ENCODE measurements at places on chromosomes 5 and 9.
A peak's percentile ranks its signal among the peaks of the same experiment; 100 is the strongest.

GRCh38 chr5:172895549-172895948 lies 61.5 kb downstream of the ERGIC1 start:
- DNase-seq = no peak

DNA sequence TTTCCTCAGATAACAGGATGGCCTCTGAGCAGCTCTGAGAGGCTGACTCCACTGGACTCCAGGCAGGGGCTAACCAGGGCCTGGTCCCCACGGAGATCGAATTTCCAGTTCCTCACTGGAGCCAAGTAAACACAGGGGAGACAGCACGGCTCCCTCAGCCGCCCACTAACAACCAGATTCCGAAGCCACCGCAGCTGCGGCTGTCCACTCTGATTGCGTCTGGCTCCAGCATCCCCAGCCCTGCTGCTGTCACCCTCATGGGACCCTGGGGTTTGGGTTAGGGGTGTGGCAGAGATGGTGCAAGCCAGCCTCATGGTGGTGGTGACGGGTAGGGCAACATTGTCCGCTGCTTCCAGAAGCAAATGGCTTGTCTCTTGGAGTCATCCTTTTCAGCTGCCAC lies 172.6 kb downstream of the RGS3 start:
- no peak for DNase-seq

DNA sequence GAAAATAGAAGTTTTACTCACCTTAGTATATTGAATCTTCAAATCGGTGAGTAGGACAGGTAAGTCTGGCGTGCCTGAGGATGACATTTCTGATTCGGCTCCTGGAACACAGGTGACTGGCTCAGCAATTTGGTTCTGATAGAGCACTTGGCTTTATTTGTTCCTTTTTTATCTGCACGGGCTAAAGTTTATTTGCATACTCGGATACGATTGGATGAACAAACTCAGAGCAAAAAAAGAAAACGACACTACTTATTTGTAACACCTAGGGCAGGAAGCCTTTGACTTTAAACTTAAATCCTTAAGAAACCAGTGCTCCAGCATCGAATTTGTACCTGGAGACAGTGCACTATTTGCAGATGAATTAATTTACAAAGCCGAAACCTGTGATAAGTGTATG lies at the start of gene ALDH1A1:
Gene ALDH1A1, minus strand, starts transcription at position 140 of the 400 bp plus-strand sequence. Its CDS starts 53 bp downstream, at position 87.
- peak; percentile 49 for DNase-seq

- DNase-seq = no peak
These were observed 24.9 kb downstream of the SHB start for GRCh38 chr9:38043931-38044623.

- no peak for DNase-seq
These were observed 66.1 kb upstream of the SPTLC1 start for GRCh38 chr9:92181296-92181695.

DNA sequence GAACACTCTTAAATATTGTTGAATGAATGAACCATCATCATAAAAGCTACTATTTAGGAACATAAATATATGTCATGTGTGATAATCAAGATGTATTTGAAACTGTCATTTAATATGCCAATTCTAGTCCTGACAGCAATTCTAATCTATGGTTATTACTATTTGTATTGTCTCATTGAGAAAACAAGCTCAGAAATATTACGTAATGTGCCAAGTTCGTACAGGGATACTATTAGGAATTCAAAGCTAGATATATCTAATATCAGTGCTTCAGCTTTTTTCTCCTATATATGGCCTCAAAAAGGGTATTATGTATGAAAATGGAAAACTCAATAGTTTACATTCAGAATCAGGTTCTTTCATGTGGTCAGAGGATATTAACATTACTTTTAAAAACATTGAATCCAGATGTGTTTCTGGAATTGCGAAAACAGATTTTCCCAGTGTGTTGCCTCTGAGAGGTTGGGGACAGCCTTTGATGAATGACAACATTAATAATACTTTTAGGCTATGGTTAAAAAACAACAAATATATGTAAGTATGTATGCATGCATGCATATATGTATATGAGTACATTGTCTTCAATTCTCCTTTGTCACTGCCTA lies 95.1 kb downstream of the KCTD16 start:
- DNase-seq = no peak

GRCh38 chr9:133403766-133404453 lies 13.9 kb downstream of the REXO4 start:
- DNase-seq = no peak

- DNase-seq = no peak
These were observed 1.5 kb downstream of the GAS1 start for GRCh38 chr9:86945728-86946200.

GRCh38 chr9:79145442-79145841 lies 426.3 kb upstream of the TLE4 start:
- no peak for DNase-seq

DNA sequence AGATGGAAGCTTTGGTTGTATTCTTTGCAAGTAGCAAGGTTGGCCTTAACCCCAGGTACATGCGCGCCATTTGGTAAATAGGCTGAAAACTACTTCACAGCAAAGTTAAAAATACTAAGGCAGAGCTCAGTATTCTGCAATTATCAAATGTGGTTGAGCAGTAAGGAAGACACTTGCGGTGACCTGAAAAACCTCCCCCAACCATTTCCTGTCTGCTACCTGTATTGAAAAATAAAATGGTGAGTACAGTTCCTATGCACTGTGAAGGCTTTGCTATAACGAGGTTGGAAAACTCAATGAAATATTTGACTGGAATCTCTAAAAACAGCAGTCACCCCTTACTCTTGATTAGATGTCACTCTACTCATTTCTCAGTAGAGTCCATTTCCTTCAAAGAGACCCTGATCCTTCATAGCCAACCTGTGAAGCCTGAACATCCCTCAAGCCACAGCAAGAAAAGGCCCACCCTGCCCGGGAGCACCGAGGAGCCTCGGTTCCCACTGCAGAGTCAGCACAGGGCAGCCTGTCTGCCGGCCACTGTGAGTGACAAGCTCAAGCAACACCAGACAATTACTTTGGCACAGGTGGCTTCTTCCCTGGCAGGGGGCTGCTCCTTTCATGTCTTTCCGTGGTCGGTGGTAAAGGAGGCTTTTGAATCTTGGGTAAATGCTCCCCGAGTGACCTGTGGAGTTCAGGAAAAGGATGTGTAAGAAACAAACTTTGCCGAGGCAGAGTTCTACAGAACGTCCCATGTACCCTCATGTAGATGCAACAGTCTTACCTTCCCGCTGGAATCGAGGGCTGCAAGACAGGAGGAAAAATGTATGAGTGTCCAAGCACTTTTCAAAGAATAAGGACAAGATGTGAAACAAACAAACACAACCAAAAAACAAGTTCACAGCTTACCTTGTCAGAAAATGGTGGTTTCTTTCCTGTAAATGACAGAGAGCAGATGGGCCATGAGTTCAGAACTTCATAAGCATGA lies 29.6 kb downstream of the C5orf58 start:
- no peak for DNase-seq

DNA sequence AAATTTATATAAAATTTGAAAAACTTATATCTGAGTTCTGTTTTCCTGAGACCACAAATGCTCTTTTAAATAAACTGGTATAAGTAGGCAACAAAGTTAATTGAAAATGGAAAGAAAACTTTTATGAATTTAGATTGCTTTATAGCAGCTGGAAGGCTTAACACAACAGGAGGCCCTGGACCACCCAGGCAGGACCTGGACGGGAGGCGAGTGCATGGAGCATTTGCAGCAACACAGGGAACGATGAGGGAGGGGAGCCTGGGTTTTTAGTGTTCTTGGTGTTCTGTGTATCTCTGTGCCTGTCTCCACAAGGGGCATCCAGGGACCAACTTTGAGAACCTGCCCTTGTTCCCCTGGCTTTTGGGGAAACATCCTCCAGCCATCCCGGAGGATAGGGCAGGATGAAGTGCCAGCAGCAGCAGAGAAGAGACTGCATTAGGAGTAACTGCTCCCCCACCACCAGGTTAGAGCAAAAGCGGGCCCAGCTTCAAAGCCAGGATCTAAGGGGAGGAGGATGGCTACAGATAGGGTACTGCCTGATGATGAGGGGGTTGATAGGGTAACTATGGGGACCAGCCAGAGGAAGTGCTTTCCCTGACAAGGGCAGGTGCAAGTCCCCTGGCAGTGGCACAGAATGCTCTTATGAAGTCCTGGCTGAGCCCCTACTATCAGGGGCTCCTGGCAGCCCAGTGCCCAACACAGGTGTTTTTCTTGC lies 6.7 kb upstream of the SPATA31E1 start:
- no peak for DNase-seq

DNA sequence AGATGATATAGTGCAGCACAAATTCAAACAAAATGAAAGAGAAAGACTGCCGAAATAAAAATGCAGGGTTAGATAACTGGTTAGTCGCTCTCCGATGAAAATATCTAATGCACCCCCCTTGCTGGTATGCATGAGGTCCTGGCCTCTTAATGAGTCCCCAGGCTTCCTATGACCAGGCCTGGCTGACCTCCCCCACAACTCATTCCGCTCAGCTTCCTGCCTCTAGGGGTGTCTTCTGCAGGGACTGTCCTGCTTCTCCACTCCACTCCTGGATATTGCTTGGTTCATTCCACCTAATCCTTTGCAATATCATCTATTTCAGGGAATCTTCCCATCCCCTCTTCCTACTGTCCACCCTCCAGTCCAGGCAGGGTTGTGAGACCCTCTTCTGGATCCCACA lies 341.8 kb downstream of the ASTN2 start:
- no peak for DNase-seq
